ENCODE measurements at places on chromosomes 1 and 21.

DNA sequence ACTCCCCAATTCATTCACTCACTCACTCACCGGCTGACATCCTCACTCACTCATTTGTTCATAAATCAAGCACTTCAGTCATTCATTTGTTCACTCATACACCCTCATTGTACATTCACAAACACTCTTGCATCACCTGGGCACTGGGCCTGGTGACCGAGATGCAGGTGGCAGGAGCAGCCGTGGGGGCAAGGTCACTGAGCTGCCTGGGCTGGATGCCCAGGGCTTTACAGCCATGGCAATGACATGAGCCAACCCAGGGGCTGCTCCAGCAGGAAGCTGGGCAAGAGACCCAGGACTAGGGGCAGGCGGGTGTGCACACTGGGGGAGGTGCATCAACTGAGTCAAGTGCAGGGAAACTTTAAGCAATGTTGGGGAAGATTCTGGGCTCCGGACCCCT, 113.6 kb upstream of the IGSF21 start:
- DNase-seq, result no peak

DNA sequence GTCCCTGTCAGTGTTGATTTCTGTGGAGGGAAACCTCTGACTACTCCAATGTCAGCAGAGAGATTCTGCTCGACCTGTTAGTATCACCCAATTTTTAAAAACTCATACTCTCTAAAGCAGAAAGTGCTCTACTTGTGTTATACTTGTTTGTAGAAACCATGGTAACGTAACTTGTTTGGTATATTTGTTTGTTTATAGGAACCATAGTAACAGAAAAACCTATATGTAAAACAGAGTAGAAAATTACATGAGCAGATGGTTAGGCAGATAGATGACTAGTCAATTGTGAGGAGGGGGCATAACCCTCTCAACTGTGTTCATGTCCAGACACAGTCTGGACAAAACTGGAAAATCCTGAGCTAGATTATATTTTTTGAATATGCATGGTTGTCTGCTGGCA, 6.7 kb downstream of the TRIM45 start:
- DNase-seq, result no peak

DNA sequence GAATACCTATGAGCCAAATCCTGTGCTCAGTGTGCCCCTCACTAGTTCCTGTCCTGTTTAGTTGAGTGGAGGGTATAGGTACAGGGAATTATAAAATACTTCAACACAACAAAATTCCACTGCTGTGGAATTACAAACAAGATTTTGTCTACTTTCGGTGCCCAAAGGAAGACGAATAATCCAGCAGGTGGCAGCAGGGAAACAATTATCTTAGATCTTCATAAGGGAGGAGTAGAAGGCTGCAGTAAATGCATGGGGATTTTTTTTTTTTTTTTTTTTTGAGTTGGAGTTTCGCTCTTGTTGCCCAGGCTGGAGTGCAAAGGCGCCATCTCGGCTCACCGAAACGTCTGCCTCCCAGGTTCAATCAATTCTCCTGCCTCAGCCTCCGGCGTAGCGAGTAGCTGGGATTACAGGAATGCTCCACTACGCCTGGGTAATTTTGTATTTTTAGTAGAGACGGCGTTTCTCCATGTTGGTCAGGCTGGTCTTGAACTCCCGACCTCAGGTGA, 2.0 kb upstream of the PIP5K1A start:
- peak; percentile 76 for DNase-seq

DNA sequence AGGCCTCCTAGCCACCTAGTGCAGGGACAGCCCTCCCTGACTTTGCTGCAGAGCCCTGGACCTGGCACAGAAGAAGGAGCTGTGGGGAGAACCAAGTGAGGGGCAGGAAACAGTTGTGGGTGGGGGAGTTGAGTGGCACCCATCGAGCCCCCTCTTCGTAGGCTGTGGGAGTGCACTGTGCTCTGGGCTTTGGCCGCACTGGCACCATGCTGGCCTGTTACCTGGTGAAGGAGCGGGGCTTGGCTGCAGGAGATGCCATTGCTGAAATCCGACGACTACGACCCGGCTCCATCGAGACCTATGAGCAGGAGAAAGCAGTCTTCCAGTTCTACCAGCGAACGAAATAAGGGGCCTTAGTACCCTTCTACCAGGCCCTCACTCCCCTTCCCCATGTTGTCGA, 1.2 kb downstream of the DUSP23 start:
- DNase-seq, result no peak

DNA sequence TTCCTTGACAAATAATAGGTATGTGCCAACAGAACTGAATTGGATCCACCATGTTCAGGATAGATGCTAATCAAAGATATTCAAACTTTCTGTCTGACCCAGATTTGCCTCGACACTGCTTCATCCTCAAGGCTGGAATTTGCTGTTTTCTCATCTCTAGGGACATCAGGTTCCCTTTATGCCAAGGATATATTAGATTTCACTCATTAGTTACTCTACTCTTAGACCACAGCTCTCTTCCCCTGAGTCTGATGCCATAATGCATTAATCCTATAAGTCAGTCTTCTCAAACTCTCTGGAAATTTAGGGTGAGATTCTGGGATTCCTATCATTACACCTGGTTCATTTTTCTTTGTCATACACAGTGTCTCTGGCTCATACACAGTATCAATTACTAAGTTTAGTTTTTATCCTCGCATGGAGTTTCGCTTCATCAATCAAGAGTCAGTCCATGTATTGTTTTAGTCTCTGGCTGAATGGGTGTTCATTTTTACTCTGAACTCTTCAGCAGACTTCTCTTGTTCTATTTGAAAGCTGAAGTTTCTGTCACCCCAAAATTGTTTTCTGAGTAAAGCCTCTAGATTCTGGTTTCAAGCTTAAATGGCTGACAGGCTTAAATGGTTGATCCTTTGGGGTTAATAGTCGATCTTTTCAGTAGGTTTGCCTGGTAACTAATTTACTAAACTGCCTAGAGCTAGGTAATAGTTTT, 9.3 kb upstream of the DCAF6 start:
- DNase-seq, result no peak

DNA sequence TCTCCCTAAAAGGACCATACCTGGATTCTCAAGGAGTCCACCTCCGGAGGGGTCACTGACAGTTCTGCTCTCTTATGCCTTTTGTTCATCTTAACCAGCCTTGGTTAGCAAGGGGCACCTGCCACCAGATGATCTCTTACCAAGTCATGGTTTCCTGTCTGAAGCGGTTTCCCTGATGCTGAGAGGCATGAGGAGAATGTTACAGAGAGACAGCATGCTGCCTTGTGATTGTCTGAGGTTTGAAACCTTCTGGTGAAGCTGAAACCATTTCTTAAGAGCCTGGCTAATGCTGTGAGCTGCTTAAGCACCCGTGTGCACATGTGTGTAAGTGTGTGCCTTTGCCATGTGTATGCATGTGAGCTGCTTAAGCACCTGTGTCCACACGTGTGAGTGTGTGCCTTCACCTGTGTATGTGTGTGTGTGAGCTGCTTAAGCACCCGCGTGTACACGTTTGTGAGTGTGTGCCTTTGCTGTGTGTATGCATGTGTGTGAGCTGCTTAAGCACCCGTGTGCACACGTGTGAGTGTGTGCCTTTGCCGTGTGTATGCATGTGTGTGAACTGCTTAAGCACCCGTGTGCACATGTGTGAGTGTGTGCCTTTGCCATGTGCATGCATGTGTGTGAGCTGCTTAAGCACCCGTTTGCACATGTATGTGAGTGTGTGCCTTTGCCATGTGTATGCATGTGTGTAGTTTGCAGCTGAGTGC, 136.4 kb upstream of the COL6A1 start:
- no peak for DNase-seq

- DNase-seq, result no peak
Observed at GRCh38 chr1:207862241-207862787, 48.6 kb downstream of the CD34 start.

DNA sequence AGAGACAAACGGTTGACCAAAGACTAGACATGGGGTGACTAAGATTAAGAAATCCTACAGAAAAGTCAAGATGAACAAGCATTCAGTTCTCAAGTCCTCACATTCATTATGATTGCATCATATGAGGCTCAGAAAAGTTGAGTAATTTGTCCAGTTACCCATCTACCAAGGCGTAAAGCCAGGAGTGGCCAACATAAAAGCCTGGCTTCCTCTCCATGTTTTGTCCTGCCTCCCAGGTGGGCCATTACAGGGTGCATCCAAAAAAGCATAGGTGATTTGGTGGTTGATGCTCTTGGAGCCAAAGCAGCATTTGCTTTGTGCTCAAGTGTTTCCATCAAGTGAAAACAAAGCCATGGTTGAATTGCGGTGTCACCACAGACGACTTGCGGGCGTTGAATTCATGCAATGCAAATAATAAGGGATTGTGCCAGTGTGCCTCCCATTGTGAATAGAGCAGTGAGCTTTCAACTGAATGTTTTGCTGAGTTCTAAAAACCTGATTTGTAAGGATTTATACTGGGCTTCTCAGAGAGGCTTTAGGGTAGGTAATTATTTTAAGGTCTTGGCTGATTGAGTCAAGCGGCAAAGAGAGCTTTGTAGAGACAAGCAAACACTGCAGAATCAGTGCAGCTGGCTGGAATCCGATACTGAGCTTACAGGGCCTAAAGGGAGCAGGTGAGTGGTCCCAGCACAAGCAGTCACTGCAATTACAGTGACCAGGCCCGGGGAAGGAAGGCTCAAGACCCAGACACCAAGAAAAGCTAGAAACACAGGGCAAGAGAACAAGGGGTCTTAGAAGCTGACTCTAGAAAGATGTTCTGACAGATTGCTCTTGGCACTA, 54.1 kb downstream of the KCNJ15 start:
- DNase-seq, result no peak

DNA sequence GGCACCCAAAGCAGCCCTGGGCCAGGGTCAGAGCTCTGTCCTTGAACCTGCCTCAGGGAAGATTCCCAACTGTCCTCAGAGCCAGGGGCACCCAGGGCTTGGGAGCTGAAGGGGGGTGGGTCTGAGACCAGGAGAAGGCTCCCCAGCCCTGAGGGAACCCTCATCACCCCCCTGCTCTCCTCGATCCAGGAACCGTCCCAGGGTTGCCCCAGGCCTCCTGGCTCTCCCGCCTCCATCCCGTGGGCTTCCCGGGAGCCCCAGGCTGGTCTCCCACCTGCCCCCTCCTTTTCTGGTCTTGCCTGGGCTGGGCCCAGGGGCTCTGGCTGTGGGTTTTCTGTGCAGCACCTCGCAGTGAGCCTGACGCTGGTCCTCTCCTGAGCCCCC, 6.7 kb upstream of the SAMD11 start:
- DNase-seq, result no peak

DNA sequence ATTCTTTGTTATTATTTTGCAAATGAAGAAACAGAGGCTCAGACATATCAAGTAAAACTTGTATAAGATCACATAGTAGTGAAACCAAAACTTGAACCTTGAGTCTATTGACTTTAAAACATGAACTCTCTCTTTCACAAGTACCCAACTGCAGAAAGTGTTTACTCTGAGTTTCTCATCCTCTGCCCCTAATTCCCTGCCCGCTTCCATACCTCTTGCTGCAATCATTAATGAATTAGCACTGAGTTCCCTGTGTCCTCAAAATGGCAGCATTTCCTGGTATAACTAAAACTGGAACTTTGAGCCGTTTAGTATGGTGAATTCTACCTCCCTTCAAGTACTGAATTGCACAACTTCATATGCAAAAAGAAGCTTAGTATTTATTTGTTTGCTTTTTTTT, 147.7 kb upstream of the DNAH14 start:
- DNase-seq, result no peak

- DNase-seq, result no peak
Observed at GRCh38 chr1:155437405-155437804, 116.7 kb downstream of the RUSC1 start.

- DNase-seq, result no peak
Observed at GRCh38 chr1:65221638-65222339, 73.8 kb downstream of the AK4 start.

DNA sequence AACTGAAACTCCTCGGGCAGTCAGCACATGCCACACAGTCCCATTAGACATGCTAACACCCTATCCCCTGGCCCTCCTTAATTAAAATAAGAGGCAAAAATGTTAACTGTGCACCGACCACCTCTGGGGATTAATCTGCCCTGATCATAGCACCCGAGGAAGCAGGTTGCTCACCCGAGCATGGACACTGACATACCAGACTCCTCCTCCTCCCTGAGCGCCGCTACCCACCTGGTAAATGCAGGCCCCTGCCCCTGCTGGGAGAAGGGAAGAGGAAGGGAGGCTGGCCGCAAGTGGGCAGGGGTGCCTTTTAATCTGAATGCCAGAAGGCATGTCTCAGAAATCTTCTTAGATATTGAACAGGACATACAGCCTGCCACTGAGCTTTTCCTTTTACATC, 360.9 kb downstream of the RRAGC start:
- DNase-seq, result no peak

DNA sequence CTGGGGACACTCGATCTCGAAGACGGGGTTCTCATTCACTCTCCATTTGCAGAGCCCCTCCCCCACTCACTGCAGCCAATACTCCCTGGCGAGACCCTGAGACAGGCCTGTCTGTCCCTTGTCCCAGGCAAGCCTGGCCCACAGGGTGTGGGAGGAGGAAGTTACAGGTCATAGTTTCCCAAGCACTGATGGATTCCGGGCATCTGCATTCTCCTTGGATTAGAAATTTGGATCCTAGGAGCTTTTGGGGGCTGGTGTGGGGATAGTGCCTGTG, 11.3 kb downstream of the WNT3A start:
- DNase-seq, result no peak

- DNase-seq, result peak; percentile 33
Observed at GRCh38 chr1:30909365-30910068, 959 bp upstream of the SDC3 start.

GRCh38 chr1:242205622-242206489, 207.0 kb upstream of the MAP1LC3C start:
- DNase-seq, result no peak

GRCh38 chr1:208437401-208437800, 193.2 kb upstream of the PLXNA2 start:
- DNase-seq, result peak; percentile 48

DNA sequence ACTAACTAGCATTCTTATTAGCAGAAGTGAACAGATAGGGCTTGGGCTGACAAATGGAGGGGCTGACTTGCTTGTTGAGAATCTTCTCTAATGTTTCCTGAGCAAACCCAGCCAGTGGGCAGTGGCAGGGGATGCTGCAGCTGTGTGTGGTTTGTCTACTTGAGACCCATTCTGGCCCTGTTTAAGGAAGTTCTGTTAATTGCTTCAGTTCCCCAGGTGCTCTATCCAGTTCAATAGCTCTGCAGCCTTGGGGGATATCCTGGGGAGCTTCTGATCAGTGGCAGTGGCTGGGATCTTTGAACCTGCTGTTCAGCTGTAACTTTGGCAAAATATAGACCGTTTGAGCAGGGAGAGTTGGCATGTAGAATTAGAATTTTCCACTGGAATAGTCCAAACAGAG, 137.4 kb downstream of the ZNF326 start:
- DNase-seq, result no peak

DNA sequence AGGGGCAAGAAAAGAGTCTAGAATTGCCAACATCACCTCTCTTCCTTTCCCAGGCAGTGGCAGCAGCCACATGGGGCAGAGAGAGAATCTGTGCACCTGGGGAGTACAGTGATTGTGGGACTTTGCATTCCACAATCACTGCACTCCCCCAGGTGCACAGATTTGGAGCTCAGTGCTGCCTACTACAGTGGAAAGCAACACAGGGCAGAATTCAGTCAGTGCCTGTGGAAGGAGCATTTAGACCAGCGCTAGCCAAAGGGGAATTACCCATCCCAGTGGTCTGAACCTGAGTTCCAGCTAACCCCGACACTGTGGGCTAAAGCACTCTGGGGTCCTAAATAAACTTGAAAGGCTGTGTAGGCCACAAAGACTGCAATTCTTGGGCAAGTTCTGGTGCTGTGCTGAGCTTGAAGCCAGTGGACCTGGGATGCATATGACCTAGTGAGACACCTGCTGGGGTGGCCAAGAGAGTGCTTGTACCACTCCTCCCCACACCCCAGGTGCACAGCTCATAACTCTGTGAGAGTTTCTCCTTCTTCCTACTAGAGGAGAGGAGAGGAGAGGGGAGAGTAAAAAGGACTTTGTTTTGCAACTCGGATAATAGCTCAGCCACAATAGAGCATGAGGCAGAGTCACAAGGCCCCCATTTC, 50.3 kb downstream of the NUP210L start:
- no peak for DNase-seq
